HFFc6 (cell line): ENCODE measurements at places on chromosomes 13 and 19. TPM values are rescaled to one million over a fixed set of nuclear protein-coding genes. Genes with fewer than 3 reads are reported as not detected.

BRSK1 gene
- 11.3 to 14.1 TPM (median 12.1 TPM) in 3 replicates for total RNA-seq

SIGLEC9 gene
- total RNA-seq, result not detected in 3 replicates

DNA sequence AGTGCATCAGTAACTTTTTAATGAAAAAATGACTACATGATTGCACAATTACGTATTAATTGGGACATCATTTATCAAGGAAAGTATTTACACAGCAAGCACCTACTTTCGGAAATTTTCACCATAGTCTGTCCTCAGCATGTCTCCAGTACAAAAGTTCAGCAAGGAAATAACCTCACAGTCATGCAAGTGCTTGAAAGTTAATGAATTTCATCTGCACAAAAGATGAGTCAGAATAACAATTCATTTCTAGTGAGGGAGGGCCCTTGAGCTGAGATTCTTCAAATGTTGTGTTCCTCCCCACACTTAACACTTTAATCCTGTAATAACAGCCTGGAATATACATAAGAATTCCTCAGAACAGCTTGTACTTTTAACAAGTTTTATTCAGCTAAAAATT is 49.0 kb upstream of the OXGR1 start:
- peaks cover 3% of the 10 kb centered on the region for H3K27me3 ChIP-seq
- no peak for DNase-seq
- H3K4me3 ChIP-seq, result no peak overlapping the region
- H3K27ac ChIP-seq, result no peak overlapping the region

DNA sequence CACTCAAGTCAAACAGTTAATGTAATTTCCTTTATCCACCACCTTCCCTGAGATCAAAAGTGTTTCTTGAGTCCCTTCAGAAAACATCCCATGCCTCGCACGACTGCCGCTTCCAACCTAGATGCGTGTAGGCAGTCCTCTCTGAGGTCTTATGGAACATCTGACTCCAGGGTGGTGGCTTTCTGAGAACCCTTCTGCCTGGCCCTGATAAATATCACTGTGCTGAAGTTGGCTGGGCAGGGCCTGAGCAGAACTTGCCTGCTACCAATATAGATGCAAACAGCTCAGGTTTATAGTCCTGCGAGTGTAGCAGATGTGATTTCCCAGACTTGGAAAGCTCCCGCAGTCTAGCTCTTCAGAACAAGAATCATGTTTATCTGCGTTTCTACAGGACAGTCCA is 61.1 kb upstream of the GPR12 start:
- H3K27ac ChIP-seq, result no peak overlapping the region
- H3K27me3 ChIP-seq, result peaks cover 31% of the 10 kb centered on the region
- H3K4me3 ChIP-seq, result no peak overlapping the region

DNA sequence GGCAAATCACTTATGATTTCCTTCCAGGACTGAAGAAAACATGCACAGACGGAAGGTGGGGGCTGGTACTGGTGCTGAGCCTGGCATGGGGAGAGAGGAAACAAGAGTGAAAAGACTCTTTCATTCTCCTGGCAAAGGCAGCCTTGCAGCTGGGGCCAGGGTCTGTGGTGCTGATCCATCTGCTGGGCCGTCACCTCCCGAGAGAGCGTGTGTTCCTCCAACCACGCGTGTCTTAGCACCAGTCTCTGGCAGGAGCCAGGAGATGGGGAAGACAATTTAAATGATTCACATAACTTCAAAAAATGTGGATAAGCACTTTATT is 23.9 kb upstream of the SPART start:
- H3K4me3 ChIP-seq, result no peak overlapping the region
- DNase-seq, result no peak
- no peak overlapping the region for H3K27ac ChIP-seq

GRCh38 chr13:37107456-37107855 is 2.0 kb upstream of the CSNK1A1L start:
- H3K27me3 ChIP-seq, result no peaks in the 10 kb centered on the region; the same call in 1 of the 2 replicates
- H3K4me1 ChIP-seq, result peaks cover 11% of the 10 kb centered on the region
- no peak for DNase-seq
